ENCODE measurements at places on chromosomes 12 and 14. TPM values are rescaled to one million over a fixed set of nuclear protein-coding genes. Genes with fewer than 3 reads are reported as not detected.

PMCH gene
- total RNA-seq = not detected

PLXNC1 gene
- 4.0 TPM for total RNA-seq

WNT1 gene
- not detected for total RNA-seq

STYK1 gene
- total RNA-seq = 0.40 TPM

JDP2 gene
- 18.9 TPM for total RNA-seq

PKP2 gene
- total RNA-seq = 0.06 TPM

KRT79 gene
- not detected for total RNA-seq

BTBD7 gene
- total RNA-seq = 22.5 TPM

PRH2 gene
- not detected for total RNA-seq

TBK1 gene
- total RNA-seq = 34.9 TPM

LRIG3 gene
- 16.4 TPM for total RNA-seq

TEP1 gene
- total RNA-seq = 14.9 TPM

ERO1A gene
- total RNA-seq = 40.0 TPM

FAM186B gene
- total RNA-seq = 0.53 TPM

FGD4 gene
- total RNA-seq = 61.6 TPM

RNF212B gene
- not detected for total RNA-seq

SYT1 gene
- total RNA-seq = 1.1 TPM

LBHD2 gene
- not detected for total RNA-seq

BEGAIN gene
- 0.26 TPM for total RNA-seq

DNAJC22 gene
- total RNA-seq = 4.9 TPM

PITPNM2 gene
- 6.4 TPM for total RNA-seq

KRT75 gene
- not detected for total RNA-seq

CNTN1 gene
- total RNA-seq = 0.66 TPM

POP5 gene
- total RNA-seq = 34.0 TPM

OR4E2 gene
- total RNA-seq = not detected
